ENCODE measurements at places on chromosomes 1 and 21. TPM values are rescaled to one million over a fixed set of nuclear protein-coding genes. Genes with fewer than 3 reads are reported as not detected.

PPIH gene
- 111 TPM for total RNA-seq

DCAF6 gene
- total RNA-seq: 25.6 TPM

PBX1 gene
- 0.37 TPM for total RNA-seq

LCE1C gene
- not detected for total RNA-seq

WDR64 gene
- total RNA-seq: not detected

ZMYM4 gene
- total RNA-seq: 31.6 TPM

PYHIN1 gene
- 6.8 TPM for total RNA-seq

XCL2 gene
- total RNA-seq: 1.5 TPM

GGPS1 gene
- 37.4 TPM for total RNA-seq

LCE6A gene
- total RNA-seq: not detected

Measured in activated CD4-positive, alpha-beta T cell treated with anti-CD3 and anti-CD28 coated beads for 36 hours (primary cell).